ENCODE measurements at places on chromosomes 16 and 17.
A peak's percentile ranks its signal among the peaks of the same experiment; 100 is the strongest.

- no peak for DNase-seq
These were observed 76.1 kb upstream of the SDK2 start for GRCh38 chr17:73720187-73720834.

DNA sequence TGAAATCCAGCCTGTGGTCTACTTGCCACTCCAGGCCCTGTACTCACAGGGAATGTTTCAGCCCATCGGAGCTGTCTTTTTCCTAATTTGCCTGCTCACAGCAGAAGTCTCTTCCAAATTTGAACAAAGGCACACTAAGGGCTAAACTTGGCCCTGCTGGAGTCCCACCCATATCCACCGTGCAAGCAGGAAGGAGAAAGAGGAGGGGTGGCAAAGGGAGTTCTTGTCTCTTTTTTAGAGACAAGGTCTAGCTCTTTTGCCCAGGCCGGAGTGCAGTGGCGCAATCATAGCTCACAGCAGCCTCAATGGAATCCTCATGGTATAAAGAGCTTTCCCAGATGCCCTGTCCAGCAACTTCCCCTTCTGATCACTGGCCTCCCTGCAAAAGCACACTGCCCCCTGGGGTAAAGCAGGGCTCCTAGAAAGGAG is 2.7 kb upstream of the PRM1 start:
- no peak for DNase-seq

DNA sequence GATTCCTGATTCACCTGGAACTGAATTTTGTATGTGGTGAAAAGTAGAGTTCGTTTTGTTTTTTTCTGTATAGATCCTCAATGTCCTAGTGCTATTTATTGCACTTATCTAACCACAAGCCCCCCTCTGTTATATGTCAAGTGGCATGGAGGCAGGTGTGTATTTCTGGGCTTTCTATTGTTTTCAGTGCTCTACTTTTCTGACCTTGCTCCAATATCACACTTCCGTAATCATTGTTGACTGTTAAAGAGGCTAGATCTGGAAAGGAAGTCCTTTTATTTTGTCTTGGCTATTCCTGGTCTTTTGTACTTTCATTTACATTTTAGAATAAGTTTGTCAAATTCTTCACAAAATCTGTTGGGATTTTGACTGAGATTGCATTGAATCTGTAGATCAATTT is 26.8 kb upstream of the FBXO47 start:
- DNase-seq, result no peak

DNA sequence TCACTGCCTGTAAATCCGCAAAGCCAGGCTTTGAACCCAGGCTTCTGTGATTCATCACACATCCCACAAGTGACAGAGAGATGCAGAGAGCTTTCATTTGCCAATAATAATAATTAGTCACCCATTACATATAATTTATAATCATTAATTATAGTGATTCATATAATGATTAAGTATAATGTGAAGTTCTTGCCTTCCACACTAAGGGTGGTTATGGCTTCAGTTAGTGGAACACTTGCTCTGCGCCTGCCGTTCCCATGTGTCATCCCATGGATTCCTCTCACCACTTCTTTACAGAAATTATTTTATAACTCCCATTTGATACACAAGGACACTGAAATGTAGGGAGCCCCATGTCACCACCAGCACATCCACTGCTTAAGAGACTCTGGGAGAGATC is 39.8 kb upstream of the XYLT1 start:
- DNase-seq, result peak; percentile 47

- DNase-seq, result no peak
These were observed 314.5 kb downstream of the SEC14L1 start for GRCh38 chr17:77455111-77455890.

GRCh38 chr16:2511128-2511800 is 2.5 kb upstream of the ATP6V0C start:
- DNase-seq, result peak; percentile 86

DNA sequence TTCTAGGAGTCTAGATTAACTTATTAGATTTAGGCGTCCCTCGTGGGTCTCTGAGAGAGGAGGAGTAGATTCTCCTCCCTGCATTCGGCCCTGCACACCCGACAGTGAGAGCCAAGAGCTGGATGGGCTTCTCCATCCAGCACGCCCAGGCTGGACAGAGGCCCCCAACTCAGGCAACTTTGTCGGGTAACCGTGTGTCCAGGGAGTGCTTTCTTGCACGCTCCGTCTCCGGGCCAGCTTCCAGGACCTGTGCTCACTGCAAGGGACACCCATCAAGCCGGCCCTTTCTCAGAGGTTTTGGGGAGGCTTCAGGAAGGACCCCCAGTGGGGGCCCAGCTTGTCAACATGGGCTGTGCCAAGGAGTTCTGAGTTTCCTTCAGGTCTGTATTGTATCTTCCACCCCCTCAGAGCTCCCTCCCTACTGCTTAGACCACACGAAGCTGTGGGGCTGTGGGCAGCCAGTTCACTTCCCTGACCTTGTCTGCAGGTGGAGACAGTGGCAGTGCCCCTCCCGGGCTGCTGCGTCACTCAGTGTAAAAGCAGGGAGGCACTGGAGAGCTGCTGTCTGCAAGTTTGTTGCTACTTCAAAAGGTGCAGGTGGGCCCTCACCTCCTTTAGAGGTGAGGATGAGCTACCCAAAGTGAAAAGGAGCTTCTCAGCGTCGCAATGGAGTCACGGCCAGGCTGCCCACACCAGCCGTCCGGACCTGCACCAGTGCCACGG is 24.0 kb upstream of the C16orf78 start:
- no peak for DNase-seq

- no peak for DNase-seq
These were observed 332.8 kb upstream of the DYNLRB2 start for GRCh38 chr16:80208015-80208414.

GRCh38 chr17:80805032-80805751 is 186.4 kb upstream of the CHMP6 start:
- DNase-seq, result no peak

- no peak for DNase-seq
These were observed 26.7 kb downstream of the PCTP start for GRCh38 chr17:55777471-55777971.

DNA sequence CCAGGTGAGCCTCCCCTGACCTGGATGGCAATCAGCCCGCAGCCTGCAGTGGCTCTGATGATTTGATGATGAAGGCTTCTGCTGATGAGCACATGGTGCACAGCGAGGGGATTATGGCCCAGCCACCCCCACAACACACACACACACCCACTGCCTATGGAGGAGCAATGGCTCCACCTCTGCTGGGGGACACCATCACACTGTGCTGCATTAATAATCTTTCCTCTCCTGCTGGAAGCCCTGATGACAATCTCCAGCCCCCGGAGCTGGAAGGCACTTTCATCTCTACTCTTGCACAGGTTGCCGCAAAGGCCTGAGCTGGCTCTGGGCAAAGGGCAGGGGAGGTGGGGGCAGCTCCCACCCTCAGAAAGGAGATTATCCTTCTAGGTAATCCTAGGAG is 79.9 kb downstream of the PLXDC1 start:
- DNase-seq, result no peak

DNA sequence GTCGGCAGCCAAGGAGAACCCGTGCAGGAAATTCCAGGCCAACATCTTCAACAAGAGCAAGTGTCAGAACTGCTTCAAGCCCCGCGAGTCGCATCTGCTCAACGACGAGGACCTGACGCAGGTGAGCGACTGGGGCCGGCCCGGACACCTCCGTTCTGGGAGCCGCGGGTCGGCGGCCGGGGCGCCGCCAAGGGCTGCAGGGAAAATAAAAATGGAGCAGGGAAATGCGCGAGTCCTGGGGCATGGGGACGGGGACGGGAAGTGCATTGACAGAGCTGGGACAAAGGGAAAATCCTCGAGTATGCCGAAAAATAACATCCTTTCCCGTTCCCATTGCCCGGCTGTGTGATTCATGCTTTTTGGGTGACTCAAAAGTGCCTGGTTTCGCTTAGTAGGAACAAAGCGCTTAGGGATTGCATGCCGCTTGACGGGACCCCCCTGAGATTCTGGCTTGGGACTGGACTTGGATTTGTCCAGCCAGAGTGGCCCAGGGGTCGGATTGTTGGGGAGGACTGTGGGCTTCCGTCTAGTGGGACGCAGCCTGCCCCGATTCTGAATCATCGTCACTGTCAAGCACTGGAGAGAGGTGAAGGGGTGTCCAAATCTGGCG is 699 bp downstream of the MPRIP start:
- no peak for DNase-seq

GRCh38 chr16:10343124-10343760 is 42.6 kb upstream of the ATF7IP2 start:
- no peak for DNase-seq

GRCh38 chr16:85861095-85861825 is 37.7 kb upstream of the IRF8 start:
- no peak for DNase-seq

GRCh38 chr17:9854255-9854654 is 28.5 kb downstream of the GLP2R start:
- DNase-seq, result no peak

GRCh38 chr17:30950669-30951399 is 20.0 kb upstream of the RNF135 start:
- DNase-seq, result peak; percentile 82

GRCh38 chr17:41352597-41353366 is 2.2 kb upstream of the KRT33A start:
- DNase-seq, result no peak

- DNase-seq, result no peak
These were observed 35.7 kb downstream of the GSE1 start for GRCh38 chr16:85648805-85649204.

DNA sequence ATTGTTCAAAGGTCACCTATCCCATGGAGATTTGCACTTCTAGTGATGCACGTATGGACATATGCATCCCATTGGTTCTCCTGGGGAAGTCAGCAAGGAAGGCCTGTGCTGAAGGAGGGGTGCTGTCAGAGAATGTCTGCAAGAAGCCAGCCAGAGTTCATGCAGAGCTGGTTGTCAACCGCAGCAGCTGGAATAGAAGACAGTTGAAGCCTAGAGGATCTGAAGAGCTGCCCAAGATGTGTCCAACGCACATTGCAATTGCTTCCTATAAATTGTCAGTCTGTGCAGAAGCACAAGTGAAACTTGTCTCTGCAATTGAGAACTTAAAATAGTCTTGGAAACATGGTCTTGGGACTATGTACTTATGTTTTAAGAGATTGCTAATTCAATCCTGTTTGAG is 82.1 kb upstream of the CNTNAP4 start:
- no peak for DNase-seq

GRCh38 chr16:83939266-83939855 is 13.7 kb upstream of the OSGIN1 start:
- no peak for DNase-seq

Measured in AG20443 (cell line).